Neural crest cell (in vitro differentiated cells): ENCODE measurements at places on chromosomes 12 and 14. TPM values are rescaled to one million over a fixed set of nuclear protein-coding genes. Genes with fewer than 3 reads are reported as not detected.

DNA sequence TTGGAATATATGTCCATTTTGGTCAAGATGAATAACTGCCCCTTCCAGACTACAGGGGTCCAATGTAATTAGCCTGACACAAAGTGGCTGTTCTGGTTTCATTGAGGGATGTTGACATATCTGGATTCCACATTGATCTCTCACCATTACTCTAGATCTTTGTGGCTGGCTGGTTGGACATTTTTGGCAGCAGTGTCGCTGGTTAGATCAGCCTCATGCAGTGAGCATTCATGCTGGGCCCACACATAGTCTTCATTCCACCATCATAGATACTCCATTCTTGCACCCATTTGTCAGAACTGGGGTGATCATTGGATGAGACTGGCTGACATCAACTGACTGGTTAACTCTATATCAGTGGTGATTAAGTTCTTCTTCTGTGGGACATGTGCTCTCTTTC lies 74.4 kb downstream of the MGST1 start:
- H3K4me1 ChIP-seq, result no peaks in the 10 kb centered on the region
- no peak for DNase-seq
- no peaks in the 10 kb centered on the region for H3K27me3 ChIP-seq
- H3K36me3 ChIP-seq, result peaks cover 14% of the 10 kb centered on the region
- H3K27ac ChIP-seq, result no peak overlapping the region

DNA sequence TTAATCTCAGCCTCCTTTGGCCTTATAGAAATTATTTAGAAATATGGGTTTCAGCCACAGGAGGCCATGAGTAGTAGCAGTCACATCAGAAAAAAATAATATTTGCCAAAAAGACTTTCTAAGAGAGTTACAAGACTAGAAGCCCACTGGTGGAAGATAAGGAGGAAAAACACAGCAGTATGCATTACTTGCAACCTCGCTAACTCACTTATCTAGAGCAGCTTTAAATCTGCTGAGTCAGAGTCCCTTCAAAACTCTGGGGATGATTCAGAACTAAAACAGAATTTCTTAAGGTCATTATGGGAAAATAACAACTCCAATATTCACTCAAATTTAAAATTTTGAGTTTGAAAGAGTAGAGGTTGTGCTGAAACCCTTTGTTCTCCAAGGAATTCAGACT lies 6.2 kb downstream of the OR4K17 start:
- H3K27me3 ChIP-seq, result no peaks in the 10 kb centered on the region
- no peak overlapping the region for H3K4me3 ChIP-seq
- no peaks in the 10 kb centered on the region for H3K4me1 ChIP-seq
- DNase-seq, result no peak

DNA sequence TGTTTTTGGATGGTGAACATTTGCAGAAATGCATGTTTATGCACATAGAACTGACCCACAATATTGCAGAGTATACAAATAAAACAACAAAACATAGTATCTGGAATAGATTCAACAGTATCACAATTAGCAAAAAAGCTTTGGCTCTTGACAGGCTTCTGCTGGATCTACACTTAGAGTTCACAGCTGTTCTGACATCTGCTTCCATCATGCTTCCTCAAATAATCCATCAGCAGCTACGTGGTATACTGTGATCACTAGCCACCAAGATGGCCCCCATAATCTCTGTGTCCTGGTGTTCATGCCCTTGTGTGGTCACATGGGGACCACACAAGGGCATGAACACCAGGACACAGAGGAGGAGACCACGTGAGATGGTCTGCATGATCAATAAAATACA lies 166.6 kb upstream of the CCDC198 start:
- H3K4me3 ChIP-seq, result no peak overlapping the region
- H3K4me1 ChIP-seq, result peaks cover 10% of the 10 kb centered on the region
- no peaks in the 10 kb centered on the region for H3K36me3 ChIP-seq
- no peak for DNase-seq

DNA sequence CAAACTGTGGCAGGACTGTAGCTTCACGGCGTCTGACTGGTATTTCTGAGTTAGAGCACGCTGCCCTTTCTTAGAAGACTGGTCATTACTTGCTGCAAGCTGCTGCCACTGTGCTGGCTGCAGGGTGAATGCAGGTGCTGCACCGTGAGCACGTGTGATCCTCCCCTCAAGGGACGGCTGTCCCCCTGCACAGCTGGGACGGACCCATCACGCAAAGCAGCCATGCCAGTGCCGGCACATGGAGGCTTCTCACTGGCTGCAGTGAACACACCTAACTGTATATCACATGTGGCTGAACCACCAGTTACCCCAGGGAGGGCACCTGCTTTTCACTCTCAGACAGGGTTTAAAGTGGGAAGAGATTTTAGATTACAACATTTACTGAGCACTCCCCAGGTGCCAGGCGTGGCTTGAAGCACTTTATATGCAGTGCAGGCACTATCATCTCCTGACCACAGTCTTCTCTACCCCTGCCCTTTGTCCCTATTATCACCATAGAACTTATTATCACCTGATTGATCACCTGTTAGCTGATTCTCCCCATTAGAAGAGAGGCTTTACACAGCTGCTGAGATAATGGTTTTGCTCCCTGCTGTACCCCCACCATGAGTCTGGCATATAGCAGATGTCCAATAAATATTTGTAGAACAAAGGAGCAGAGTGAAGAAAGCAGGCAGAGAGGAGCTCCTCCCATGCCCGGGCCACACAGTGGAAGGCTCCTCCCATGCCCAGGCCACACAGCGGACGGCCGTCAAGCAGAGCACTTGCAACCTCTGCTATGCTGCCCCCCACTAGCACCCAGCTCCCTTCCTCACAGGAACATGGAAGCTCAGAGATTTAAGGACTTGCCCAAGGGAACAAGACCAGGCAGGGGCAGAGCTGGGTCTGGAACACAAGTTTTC lies 25.9 kb downstream of the SLC25A47 start:
- peaks cover 19% of the 10 kb centered on the region for H3K36me3 ChIP-seq
- H3K4me1 ChIP-seq, result no peaks in the 10 kb centered on the region
- H3K4me3 ChIP-seq, result no peak overlapping the region
- no peaks in the 10 kb centered on the region for H3K27me3 ChIP-seq
- H3K27ac ChIP-seq, result peak overlapping the region; percentile 48

GRCh38 chr14:35687335-35687939 lies 121.7 kb downstream of the RALGAPA1 start:
- peak; percentile 24 for DNase-seq
- no peaks in the 10 kb centered on the region for H3K4me1 ChIP-seq
- H3K27ac ChIP-seq, result no peak overlapping the region
- no peaks in the 10 kb centered on the region for H3K36me3 ChIP-seq
- H3K4me3 ChIP-seq, result no peak overlapping the region

GRCh38 chr12:61566183-61566582 lies 694.0 kb upstream of the USP15 start:
- no peak overlapping the region for H3K4me3 ChIP-seq
- no peaks in the 10 kb centered on the region for H3K27me3 ChIP-seq
- no peaks in the 10 kb centered on the region for H3K36me3 ChIP-seq
- no peak for DNase-seq

- no peak overlapping the region for H3K4me3 ChIP-seq
- H3K27ac ChIP-seq, result no peak overlapping the region
- no peak for DNase-seq
- H3K4me1 ChIP-seq, result no peaks in the 10 kb centered on the region
- H3K36me3 ChIP-seq, result no peaks in the 10 kb centered on the region
Measured at GRCh38 chr12:57044889-57045288, 5.0 kb downstream of the MYO1A start.

- H3K27me3 ChIP-seq, result no peaks in the 10 kb centered on the region
- DNase-seq, result no peak
- no peak overlapping the region for H3K4me3 ChIP-seq
Measured at GRCh38 chr12:26172539-26172938, 22.8 kb upstream of the SSPN start.

DNA sequence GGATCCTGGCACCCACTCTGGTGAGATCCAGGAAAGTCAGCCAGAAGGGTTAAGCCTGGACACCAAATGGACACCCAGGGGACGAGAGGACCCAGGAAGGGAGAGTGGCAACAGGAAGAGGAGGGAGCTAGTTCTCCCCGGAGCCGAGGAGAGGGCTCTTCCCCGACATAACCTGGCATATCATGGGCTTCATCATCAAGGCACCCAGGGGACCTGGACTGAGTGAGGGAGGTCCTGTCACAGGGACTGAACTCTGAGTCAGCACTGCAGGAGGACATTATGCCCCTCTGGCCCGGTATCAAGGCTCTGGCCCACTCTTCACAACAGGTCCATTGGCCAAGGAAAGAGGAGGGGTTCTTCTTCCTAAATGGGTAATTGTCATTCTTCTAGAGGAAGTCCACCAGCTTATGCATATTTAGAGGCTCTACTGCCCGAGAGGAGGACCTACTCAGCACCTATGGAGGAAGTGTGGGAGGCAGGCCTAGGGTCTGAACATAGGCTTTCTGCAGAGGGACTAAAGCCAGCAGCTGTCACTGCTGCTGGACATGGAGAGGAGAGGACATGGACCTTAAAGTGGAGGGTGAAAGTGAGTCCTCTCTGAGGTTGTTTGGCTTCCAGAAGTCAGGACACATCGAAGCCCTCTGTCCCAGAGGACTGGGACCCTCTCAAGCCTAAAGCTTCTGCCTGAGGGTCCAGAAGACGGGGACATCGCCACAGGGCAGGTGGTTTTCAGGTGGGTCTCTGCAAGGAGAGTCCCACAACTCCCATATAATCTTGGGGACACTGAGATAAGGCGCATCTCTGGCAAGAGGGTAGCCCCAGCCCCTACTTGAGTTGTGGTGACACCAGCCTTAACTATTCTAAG lies 18.6 kb downstream of the ISCA2 start:
- peaks cover 56% of the 10 kb centered on the region for H3K4me1 ChIP-seq
- H3K4me3 ChIP-seq, result no peak overlapping the region
- no peak overlapping the region for H3K27ac ChIP-seq
- no peaks in the 10 kb centered on the region for H3K36me3 ChIP-seq
- DNase-seq, result no peak
- H3K27me3 ChIP-seq, result no peaks in the 10 kb centered on the region

DNA sequence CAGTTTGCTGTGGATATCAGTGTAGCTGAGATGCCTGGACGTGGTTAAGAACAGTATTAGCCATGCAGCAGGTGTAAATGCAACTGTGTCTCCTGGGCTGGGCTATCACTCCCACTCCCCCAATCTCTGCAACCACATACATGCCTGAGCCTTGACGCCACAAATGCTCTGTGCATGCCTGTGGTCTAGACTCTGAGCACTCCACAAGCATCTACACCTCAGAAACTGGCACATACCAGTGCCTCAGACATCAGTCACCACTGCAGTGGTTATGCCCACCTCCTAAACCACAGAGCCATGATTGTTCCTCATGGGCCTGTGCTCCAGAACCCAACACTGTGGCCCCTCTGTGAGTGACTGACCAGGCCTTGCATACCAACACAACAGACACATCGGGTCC lies 226.8 kb upstream of the ALG10 start:
- no peaks in the 10 kb centered on the region for H3K4me1 ChIP-seq
- H3K27me3 ChIP-seq, result peaks cover 4% of the 10 kb centered on the region
- no peak overlapping the region for H3K4me3 ChIP-seq
- no peaks in the 10 kb centered on the region for H3K36me3 ChIP-seq

DNA sequence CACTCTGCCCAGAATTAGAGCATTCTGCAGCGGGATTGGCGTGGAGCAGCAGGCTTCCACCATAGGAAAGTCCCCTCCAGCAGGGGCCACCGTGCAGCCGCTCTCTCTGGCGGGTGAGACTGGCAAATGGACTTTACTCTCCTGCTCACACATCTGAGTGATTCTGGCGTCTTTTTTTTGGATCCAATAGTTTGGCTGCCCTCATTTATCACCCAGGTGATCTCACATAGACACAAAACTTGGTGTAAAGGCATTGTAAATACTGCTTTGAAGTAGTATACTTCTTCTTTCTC lies 130.3 kb downstream of the TGFB3 start:
- no peak overlapping the region for H3K4me3 ChIP-seq
- H3K27ac ChIP-seq, result no peak overlapping the region
- H3K4me1 ChIP-seq, result peaks cover 13% of the 10 kb centered on the region

- H3K27ac ChIP-seq, result no peak overlapping the region
- DNase-seq, result no peak
- no peaks in the 10 kb centered on the region for H3K27me3 ChIP-seq
- H3K4me1 ChIP-seq, result peaks cover 4% of the 10 kb centered on the region
- peaks cover 4% of the 10 kb centered on the region for H3K36me3 ChIP-seq
Measured at GRCh38 chr14:23045419-23046357, 3.7 kb downstream of the PSMB11 start.

DNA sequence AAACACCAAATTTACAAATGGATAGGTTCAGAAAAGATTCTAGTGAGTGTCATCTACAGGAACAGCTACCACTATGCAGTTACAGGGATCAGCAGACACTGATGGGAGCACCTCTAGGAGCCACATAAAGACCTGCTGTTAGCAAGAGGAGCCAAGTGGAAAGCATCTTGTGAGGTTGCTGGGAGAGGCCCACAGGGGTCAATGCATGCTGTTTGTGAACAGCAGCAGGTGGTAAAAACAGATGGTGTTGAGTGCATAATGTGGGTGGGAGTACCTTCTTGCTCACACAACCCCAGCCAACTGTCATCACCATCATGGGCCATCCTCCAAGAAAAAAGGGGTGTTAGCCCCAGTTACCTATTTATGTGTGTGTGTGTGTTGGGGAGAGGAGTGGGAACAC lies 215.2 kb upstream of the SSTR1 start:
- H3K4me1 ChIP-seq, result no peaks in the 10 kb centered on the region
- H3K27ac ChIP-seq, result no peak overlapping the region
- DNase-seq, result no peak
- no peak overlapping the region for H3K4me3 ChIP-seq
- H3K27me3 ChIP-seq, result no peaks in the 10 kb centered on the region
- no peaks in the 10 kb centered on the region for H3K36me3 ChIP-seq

DNA sequence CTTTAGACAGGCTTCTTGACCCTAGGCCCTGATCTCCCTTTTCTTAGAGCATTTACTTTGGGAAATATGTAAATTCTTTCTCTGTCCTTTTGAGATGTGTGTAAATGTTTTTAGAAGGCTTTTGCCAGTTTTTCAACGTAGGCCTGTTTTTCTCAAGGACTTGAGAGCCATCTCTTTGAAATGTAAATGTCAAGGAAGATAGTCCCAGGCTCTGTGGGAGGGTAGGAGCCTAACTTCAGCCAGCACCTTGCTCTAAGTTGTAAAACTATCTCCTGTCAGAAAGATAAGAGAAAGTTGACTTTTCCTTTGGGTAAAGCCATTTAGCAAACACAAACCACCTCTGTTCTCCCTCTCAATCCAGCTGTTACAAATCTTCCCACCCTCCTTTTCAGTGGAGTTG lies 219.8 kb downstream of the RPS29 start:
- DNase-seq, result no peak
- H3K27me3 ChIP-seq, result no peaks in the 10 kb centered on the region
- no peak overlapping the region for H3K4me3 ChIP-seq

DNA sequence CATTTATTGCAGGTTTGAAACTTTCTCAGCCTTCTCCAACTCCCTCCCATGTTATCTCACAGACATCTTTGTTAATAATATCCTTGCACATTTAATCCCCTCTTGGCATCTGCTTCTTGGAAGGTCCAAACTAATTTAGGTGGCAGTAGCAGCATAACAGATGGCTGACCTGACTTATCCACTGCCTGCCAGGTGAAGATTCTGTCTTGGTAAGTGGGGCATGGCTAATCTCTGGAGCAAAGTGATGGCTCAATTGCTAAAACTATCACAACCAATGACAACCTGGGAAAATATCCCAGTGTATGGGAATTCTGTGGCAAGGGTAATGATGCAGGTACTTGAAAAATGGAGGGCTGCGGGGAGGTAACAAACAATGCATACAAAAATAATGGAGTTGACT lies 58.2 kb upstream of the ALG10B start:
- no peak for DNase-seq
- H3K36me3 ChIP-seq, result no peaks in the 10 kb centered on the region
- no peaks in the 10 kb centered on the region for H3K4me1 ChIP-seq
- no peak overlapping the region for H3K27ac ChIP-seq
- H3K27me3 ChIP-seq, result no peaks in the 10 kb centered on the region

Gene CELA1
- not detected in 2 replicates for total RNA-seq

Gene PIP4P1
- 36.0 and 40.8 TPM in 2 replicates for total RNA-seq

Gene LTB4R2
- 7.9 and 9.4 TPM in 2 replicates for total RNA-seq

Gene FGF6
- total RNA-seq, result not detected in 2 replicates

Gene PLCZ1
- not detected in 2 replicates for total RNA-seq

Gene ADSS1
- 4.4 and 5.0 TPM in 2 replicates for total RNA-seq
